Anterior cingulate cortex (tissue), 58 donors: ENCODE measurements at places on chromosomes 1 and 21.

GRCh38 chr1:184900507-184900906 is 73.8 kb downstream of the NIBAN1 start:
- no peak for DNase-seq

DNA sequence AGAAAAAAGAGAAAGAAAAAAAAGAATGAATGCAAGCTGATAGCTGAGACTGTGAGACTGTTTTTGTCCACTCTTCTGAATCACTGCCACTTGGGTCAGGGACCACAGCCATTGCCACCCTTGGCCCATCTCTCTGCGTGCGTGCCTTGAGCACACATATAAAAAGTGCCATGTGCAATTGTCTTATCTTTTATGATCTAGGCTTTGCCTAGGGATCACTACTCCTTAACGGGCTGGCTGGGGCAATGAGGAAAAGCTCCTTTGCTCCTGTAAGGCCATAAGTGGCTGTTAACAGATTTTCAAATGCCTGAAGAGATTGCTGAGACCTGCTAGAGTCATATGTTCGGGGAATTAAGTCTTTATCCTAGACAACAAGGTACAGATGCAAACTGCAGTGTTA is 8.2 kb downstream of the SPATA46 start:
- no peak for DNase-seq

DNA sequence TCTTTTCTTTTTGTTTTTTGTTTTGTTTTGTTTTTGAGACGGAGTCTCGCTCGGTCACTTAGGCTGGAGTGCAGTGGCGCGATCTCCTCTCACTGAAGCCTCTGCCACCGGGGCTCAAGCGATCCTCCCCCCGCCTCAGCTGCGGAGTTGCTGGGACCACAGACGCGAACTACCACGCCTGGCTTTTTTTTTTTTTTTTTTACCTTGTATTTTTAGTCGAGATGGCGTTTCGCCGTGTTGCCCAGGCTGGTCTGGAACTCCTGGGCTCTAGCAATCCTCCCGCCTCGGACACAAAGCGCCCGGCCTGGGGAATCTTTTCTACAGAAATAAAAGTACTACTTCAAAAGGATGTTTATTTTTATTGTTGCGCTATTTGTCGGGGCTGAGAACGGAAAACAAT is 1.1 kb upstream of the SETDB1 start:
- DNase-seq = no peak

DNA sequence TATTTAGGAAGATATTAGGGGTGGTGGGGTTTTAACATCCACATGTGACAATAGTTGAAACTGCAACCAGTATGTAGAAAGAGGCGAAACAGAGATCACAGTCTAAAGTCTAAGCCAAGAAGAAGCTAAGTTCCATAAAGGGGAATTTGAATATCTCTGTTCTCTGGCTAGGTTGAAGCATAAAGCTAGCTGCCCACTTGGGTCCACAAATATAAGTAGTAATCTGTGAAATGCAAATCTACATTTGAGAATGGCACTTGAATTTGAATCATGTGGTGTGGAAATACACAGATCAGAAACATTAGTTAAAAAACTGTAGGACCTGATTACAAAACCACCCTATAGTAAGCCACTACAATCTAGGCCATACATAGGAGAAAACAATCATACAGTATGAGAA is 602.1 kb downstream of the LMO4 start:
- no peak for DNase-seq

- no peak for DNase-seq
Observed at GRCh38 chr1:154433161-154433764, 28.1 kb downstream of the IL6R start.

DNA sequence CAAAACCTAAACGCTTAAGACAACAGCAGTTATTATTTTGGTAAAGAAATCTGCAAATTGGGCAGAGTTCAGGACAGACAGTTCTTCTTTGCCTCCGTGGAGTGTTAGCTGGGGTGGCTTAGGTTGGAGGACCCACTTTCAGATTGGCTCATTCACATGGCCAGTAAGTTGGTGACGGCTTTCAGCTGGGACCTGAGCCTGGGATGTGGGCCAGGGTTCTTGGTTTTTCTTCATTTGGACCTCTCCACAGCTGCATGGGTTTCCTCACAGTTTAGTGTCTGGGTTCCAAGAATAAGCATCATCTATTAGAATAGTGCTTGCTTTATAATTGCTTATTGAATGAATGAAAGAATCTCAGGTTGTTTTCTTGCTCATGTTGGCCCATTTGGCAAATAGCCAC is 72.2 kb downstream of the ATF6 start:
- DNase-seq = no peak

- DNase-seq = no peak
Observed at GRCh38 chr21:45330075-45330781, 42.5 kb upstream of the POFUT2 start.

DNA sequence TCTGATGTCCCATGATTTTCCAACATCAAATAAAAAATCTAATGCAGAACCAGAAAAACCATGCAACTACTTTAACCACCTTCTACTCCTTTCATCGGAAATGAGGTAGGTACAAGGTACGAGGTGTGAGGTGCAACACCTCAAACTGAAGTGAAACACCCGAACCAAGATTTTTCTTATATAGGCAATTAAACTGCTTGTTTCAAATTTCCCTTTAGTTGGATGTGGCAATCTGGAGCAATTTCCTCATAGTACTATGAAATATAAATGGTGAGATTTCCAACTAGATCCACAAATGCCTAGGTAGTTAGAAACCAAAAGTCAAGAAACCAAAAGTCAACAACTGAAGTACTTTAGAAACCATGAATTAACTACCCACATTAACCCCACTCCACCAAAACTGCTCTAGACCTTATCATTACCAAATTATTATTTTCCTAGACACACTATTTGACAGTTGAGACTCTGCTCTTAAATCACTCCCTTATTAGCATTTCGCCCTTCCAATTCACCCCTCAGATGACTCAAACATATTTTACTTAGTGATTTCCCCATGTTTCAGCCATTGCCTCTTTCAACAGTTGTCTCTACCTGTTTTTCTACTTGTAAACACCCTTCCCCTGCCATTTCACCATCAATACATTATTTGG is 37.8 kb downstream of the FUBP1 start:
- no peak for DNase-seq

- DNase-seq = no peak
Observed at GRCh38 chr1:103265551-103265950, 157.2 kb upstream of the COL11A1 start.

DNA sequence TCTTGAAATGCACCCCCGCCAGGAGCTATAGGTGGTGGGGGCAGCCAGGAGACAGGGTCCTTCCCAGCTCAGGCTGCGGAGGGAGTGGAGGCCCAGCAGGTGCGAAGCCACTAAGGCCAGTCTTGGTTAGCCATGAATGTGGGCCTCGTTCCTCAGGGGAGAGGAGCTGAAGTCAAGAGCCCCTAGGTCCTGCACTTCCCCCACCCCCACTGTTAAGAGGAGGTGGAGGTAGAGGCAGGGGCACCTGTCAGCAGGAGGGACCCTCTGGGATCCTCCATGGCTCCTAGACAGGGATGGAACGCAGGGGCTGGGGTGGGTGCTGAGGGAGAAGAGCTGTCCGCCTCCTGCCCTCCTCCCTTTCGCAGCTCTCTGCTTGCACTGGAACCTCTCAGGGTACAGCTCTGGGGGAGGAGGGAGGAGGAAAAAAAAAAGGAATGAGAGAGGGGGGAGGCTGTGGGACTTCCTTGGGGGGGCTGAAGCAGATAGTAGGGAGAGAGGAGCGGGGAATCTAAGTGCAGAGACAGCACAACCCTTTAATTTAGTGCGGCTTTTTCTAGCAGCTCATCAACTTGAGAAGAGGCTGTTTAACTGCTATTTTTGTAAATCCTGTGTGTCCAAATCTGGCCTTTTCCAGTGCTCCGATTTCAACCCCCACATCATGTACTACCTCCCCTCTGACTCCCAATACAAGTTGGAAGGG is 37.0 kb downstream of the MATN1 start:
- DNase-seq = no peak

DNA sequence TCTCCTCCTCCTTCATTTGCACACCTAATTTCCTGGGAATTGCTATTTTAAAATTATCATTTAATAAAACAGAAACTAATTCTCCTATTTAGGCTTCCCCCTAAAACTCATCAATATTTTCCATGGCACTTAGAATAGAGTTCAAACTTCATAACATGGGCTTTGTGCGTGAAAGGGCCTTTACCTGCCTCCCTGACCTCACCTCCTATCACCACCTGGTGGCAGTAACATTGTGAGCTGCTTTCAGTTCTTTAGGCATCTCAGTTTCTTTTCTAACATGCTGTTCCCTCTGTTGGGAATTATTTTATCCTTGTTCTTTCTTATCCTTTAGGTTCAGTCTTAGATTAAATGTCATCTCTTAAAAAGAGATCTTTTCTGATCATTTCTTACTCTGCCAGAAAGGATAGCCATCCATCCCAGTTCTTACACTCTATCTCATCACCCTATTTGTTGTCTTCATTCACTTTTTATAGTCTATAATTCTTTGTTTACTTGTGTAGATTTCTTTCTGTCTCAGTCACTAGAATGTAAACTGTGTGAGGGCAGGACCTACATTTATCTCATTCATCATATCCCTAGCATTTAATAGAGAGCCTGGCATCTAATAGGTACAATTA is 133.8 kb upstream of the KIAA1614 start:
- DNase-seq = no peak

GRCh38 chr21:36964827-36965719 is 1.4 kb downstream of the HLCS start:
- DNase-seq = no peak

DNA sequence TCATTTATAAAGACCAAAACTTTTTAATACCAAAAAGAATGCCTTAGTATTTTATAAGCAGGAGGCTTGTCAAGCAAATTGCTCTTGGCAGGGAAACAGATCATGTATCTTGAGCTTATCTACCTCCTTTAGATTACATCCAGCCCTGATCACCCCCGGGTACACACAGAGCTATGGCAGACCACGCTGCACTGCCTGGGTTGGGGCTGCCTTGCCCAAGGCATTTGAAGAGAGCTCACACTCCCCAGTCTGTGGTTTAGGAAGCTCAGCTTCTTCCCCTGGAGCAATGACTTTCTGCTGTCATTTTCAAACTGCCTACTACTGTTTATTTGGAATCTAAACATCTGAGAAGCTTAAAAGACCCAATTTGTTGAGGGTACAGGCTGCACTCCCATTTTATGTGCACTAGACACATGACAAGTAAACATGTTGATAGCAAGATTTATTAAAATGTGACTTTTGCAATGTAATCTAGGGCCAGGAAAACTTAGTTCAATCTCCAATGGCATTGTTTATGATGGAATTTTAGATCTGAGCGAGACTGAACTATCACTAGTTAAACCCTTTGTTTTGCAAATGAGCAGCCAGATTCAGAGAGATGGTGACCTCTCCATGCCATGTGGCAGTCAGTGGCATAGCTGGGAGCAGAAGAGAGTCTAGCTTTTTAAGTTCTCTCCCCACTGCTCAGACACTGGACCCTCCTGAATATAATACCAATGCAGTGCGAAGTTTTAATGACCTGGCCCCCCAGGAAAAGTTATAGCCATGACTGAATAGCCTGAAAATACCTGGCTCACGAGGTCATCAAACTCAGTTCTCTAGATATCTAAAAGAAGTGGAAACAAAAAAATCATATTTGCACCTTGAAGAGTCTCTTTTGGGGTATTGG is 214.9 kb downstream of the HLX start:
- DNase-seq = no peak

DNA sequence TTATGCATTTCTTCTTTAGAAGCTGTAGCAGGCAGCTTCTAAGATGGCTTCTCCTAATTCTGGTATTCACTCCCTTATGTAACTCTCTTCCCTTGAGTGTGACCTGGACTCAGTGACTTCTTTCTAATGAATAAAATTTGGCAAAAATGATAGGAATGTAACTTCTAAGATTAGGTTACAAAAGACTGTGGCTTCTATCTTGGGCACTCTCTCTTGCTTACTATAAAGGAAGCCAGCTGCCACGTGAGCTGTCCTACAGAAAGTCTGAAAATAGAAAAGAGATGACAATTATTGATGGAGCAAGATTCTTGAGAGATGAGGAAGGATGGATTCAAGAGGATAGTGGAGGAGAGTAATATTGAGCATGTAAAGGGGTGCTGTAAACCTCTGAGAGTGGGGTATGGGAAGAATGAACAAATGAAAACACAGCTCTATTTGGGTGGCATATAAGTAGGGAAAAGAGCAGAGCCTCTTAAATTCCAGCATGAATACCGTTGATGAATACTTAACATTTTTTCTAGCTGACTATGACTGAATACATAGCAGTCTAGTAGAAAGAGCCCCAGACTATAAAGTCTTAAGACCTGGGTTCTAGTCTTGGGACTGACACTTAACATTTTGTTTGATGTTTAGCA is 5.5 kb downstream of the TSEN15 start:
- DNase-seq = no peak
